Right ventricle myocardium inferior (tissue), 1 donor: ENCODE measurements at places on chromosomes 7 and 10. TPM values are rescaled to one million over a fixed set of nuclear protein-coding genes. Genes with fewer than 3 reads are reported as not detected.

Gene CDHR1
- 0.65 TPM for total RNA-seq

Gene ZNF485
- 1.8 TPM for total RNA-seq

Gene CALHM1
- not detected for total RNA-seq

Gene ZNF518A
- total RNA-seq = 10.9 TPM

Gene PRSS1
- total RNA-seq = not detected

Gene SFRP5
- 2.5 TPM for total RNA-seq

Gene UCN3
- not detected for total RNA-seq

Gene SNX10
- total RNA-seq = 1.9 TPM

Gene CFAP69
- 1.6 TPM for total RNA-seq

Gene ZNF804B
- total RNA-seq = not detected

Gene VWA2
- not detected for total RNA-seq

DNA sequence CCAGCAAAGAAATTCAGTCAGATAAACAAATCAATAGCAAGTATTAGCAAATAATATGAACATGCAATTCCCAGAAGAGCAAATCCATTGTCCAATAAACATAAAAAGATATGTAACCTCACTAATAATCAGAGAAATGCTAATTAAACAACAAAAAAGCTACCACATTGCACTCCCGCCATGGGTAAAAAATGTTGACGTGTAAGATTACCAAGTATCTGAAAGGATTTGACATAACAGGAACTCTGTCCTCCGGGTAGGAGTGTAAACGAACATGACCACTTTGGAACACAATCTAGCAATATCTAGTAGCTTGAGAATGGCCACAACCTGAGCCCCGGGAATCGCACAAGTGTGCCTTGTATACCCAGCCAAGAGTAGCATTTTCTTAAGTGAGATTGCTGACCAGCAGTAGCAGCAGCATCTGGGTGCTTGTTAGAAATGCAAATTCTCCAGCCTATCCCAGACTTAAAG is 31.6 kb downstream of the DYDC1 start:
- no peak for DNase-seq

DNA sequence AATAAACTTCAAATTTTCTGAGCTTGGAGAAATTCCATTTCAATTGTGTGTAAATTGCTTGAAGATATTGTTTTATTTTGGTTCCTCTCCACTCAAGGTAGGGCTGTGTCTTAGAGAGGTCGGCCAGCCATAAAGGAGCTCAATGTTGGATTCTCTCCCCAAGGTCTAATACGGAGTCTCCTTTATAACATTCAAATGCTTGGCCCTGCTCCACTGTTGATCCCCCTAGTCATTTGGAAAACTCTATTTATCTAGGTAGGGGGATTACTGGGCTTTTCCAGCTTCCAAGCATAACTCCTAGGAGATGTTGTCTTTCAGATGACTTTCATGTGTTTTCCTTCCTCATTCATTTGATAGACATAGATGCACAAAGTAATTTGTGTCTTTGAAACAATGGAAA is 170.9 kb downstream of the LRMDA start:
- DNase-seq = no peak

- no peak for DNase-seq
Observed at GRCh38 chr7:44161371-44161770, 20.2 kb upstream of the MYL7 start.

GRCh38 chr7:10588084-10588483 is 385.6 kb upstream of the PHF14 start:
- no peak for DNase-seq

DNA sequence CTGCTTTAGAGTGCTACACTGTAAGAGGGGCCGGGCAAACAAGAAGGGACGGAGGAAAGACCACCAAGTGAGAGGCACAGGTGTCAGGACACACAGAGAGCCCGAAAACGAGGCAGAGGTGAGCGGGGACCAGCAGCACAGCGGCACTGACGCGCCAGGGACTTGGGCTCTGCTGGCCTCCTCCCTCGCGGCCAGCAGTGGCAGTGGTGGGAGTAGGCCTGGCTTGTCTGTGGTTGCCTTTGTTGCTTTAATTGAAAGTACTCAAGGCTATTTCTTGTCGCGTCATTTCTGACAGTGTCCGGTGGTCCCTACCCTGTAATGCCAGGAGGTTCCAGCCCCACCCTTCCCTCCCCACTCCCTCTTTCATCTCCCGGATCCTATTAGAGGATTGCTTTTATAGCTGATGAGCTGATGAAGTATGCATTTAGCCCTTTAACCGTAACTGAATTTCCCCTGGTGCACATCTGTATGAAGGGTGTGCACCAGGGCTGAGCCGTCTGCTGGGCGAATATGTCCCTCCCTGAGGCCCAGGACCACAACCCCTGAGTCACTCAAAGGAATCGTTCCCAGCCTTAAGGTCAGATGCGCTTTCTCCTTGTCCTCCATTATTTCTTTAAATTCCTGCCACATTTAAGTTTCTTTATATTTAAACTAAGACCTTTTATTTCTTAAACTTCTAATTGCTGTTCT is 39.5 kb upstream of the FAM20C start:
- peak; percentile 42 for DNase-seq

DNA sequence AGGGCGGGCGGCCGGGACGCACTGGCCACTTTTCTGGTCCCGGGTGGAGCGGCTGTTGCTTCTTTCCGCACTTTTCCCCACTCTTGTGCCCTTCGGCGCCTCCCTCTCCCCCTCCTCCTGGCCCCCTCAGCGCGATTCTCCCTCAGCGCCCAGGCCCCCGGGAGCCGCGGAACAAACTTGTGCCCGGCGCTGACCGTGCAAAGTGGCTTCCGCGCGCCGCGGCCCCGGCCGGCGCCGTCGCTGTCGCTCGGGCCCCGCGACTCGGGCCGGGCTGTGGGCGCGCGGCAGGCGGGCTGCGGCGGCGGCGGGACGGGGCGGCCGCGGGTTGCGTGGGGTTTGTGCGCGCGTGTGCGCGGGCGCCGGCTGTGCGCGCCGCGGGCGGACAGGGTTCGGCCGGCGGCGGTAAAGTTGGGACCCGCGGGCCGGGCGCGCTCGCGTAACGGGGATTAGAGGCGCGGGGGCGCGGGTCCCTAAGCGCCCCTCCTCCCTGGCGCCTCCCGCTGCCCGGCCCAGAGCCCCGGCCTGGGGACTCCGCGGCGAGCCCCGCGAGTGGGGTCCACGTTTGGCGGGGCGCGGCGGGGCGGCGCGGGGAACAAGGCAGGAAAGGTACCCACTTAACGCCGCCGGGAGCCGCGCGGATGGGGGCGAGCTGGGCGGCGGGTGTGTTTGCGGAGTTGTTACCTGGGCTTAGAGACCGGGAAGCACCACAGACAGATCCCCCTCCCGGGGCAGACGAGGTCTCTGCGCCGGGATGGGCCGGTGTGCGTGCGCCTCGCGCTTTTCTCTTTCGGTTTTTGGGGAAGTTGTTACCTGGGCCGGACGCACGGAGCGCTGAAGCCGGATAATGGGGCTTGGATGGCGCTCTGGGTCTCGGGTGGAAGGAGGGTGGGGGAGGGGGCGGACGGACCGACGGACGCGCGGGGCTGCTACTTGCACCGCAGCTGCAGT is 860 bp downstream of the ZEB1 start:
- DNase-seq = peak; percentile 77

DNA sequence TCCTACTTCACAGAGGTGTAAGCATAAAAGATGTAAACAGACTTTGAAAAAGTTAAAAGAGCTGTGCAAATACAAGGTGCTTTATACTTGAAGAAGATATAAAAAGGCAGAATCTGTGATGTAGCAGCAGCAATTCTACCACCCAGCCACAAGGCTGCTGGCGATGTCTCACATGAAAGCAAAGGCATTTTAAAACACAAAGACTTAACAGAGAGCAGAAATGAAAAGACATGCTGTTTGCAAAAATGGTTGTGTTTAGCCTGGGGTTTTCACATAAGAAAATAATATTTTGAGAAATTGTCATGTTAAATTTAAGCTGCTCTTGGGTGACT is 85.5 kb upstream of the ZNF800 start:
- no peak for DNase-seq

DNA sequence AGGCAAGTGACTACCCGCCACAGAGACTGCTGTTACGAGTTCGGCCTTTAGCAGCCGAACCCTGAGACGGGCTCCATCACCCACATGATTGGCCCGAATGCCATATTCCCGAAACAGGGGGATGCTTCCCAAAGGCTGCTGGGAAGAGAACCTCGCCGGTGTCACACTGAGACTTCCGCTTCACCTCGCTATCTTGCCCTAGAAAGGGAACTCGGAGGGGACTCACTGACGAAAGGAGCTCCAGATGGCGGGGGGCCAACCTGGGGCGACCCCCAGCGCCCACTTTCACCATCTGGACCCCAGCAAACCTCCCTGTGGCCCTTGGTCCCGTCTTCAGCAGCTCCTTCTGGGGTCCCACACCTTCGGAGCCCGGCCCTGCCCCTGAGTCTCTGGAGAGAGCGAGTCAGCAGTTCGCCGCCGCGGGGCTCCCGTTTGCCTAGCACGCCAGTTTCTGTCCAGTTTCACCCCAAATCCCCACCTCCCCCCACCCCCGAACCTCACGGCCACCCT is 529 bp downstream of the HPS1 start:
- peak; percentile 84 for DNase-seq

DNA sequence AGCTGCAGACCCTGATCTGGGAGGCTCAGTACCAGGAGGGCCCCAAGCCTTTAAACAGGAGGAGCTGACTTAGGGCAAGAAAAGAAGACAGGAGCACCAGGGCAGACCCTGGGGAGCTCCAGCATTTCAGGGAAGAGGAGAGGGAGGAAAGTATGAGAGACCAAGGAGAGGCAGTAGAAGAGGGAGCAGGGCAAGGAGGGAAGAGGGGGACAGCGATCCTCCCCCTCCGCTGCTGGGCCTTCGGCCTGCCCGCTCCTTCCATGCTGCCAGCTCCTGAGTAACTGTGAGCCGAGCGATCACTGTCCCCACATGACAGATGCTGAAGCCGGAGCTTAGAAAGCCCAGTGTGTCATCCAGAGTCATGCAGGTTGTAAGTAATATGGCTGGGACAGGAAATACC is 65.9 kb downstream of the ALOX5 start:
- no peak for DNase-seq

GRCh38 chr10:75395932-75396630 is 5.5 kb downstream of the ZNF503 start:
- no peak for DNase-seq

- no peak for DNase-seq
Observed at GRCh38 chr7:68432585-68432984, 1165.7 kb upstream of the AUTS2 start.

DNA sequence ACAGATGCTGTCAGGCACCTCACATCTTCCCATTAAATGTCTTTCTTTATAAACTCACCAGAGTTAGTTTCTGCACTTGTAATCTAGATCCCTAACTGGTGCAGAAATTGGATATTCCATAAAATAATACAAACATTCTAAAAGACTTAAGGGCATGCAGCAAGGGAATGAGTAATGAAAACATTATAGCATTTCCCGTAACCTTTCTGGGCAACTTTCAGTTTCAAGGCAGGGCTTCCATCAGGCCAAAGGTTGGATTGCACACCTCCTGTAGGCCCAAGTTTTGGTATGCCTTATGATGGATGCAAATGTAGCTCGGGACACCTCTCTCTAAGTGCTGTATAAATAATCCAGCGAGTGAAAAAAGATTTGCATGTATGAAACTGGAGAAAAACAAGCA is 129.9 kb upstream of the LYZL2 start:
- DNase-seq = no peak

- DNase-seq = no peak
Observed at GRCh38 chr10:125999694-126000093, 103.3 kb downstream of the FANK1 start.

DNA sequence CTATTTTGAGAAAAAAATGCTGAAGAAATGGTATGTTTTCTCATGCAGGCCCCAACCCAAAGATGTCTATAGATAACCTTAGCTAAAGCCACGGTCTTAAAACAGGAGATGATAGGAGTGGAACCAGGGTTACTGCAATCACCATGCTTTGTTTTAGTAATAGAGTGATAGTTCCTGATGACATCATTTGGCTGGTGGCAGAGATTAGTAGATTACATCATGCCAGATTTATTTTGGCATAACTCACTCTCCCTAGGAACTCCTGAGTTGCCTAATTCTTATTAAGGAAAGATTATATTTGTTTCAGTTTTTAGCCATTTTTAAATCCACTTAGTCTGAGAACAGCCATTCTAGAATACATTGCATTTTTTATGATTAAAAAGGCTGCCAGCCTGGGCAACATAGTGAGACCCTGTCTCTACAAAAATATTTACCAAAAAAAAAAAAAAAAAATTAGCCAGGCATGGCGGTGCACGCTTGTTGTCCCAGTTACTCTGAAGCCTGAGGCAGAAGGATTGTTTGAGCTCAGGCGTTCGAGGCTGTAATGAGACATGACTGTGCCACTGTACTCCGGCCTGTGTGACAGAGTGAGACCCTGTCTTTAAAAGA is 17.8 kb downstream of the ENO4 start:
- no peak for DNase-seq

DNA sequence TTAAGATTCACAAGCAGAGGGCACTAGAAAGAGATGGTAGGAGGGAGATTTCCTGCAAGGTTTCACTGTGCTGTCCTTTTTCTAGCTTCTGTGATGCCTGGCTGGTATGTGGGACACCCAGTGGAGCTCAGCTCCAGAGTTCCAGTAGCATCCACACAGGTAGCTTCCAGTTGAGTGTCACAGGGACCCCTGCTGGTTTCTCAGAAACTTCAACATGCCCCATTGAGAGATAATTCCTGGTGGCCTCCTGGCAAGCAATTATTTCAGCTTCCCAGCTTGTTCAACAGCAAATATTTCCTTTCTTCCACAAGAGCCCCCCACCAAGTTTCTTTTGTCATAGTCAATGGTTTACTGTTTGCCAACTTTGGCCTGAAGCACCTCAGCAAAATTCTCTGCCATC is 858.7 kb downstream of the REEP3 start:
- no peak for DNase-seq

- DNase-seq = no peak
Observed at GRCh38 chr7:121510302-121510701, 114.2 kb upstream of the FAM3C start.
